ENCODE measurements at places on chromosomes 2 and 18.
A peak's percentile ranks its signal among the peaks of the same experiment; 100 is the strongest.

GRCh38 chr2:45839508-45840251, 188.2 kb downstream of the PRKCE start:
- DNase-seq, result no peak

DNA sequence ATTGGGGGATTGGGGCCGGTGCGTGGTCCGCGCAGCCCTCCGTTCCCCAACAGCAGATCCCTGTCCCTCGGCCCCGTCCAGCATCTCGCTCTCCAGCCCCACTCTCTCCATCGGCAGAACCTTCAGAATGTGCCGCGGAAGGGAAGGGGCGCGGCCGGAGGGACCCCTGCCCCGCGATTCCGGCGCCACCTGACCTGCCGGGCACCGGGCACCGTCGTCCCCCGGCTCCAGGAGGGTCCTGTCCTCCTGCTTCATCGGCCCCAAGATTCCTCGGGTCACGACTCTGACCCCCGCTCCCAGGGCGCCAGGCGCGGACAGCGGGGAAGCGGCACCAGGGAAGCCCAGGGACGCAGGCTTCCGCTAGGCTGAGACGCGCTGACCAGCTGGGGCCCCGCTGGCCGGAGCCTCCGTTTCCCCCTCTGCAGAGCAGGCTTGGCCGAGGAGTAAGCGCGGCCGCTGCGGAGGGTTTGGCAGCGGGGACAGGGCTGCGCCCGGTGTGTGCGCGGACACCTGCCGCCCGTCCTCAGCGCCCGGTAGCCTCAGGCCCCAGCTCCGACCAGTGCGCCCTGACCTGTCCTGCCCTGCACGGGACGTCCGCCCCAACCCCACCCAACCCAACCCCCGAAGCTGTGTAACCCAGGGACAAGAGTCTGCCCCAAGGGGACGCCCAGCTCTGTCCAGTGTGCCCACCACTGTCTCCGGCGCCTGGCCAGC, 16.8 kb upstream of the BOK start:
- no peak for DNase-seq

- DNase-seq, result no peak
Measured at GRCh38 chr2:51484605-51485004, 452.7 kb upstream of the NRXN1 start.

GRCh38 chr2:202780514-202781021, 91.0 kb downstream of the ICA1L start:
- DNase-seq, result no peak

- no peak for DNase-seq
Measured at GRCh38 chr2:23803965-23804542, 122.9 kb downstream of the ATAD2B start.

GRCh38 chr2:32399221-32399620, 42.4 kb downstream of the BIRC6 start:
- no peak for DNase-seq

GRCh38 chr2:213246497-213247281, 37.6 kb upstream of the SPAG16 start:
- DNase-seq, result peak; percentile 37

DNA sequence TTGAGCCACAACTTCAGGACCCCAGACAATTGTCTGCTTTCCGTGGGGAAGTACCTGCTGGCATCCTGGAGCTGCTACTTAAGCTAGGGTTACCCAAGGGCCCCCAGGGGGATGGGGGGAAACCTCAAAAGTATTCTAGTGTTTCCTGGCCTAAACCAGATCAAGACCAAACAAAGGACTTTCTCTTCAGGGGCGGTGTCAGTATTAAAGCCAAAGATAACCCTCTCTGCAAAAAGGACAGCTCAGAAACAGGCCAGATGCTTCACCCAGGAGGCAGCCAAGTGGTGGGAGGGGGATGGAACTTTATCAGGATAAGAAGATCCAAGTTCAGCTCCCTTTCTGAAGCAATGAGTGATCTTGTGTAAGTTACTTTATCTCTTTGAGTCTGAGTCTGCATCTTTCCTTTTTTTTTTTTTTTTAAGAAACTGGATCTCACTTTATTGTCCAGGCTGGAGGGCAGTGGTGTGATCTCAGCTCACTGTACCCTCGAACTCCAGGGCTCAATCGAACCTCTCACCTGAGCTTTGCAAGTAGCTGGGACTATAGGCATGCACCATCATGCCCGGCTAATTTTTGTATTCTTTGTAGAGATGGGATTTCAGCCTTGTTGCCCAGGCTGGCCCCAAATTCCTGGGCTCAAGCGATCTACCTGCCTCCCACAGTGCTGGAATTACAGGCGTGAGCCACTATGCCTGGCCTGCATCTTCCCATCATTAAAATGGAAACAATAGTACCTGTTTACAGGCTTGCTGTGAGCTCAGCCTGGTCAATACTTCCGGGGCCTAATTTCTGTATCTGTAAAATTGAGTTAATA, 151.8 kb upstream of the PTPRM start:
- no peak for DNase-seq

GRCh38 chr2:219001100-219001576, 7.9 kb upstream of the CRYBA2 start:
- no peak for DNase-seq

DNA sequence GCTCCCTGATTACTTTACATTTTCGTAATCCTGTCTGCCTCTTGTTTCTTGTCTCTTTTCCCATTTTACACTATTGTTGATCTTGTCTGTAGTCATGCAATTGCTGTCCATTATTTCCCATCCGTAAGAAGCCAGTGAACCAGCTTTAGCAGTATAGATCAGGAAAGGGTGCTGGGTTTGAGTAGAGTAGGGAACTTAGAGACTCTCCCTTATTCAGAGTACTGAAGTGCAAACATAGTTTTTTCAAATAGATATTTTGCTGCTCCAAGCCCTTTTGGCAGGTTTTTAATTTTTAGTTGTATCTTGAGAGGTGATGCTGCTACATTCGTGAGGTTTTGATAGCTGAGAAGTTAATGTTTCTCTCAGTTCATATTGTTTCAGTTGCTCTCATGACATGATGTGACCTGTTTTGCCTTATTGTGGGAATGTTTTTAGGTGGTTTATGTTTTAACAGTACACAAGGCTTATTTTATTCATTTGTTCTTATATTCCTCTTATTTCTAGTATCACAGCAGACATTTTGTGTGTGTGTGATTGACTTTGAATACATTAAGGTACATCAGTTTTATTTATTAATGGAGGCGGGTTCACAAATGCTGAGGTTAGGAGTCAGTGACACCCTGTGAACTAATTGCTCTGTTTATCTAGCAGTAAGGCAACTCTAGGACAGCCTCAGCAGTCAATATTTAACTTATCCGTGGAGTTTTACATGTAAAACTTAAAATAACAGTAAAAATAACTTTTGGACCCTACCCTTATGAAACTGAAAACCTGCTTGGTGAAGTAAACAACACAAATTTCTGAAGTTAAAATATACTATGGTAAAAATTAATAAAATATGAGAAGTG, 118.4 kb downstream of the ZNF407 start:
- no peak for DNase-seq

DNA sequence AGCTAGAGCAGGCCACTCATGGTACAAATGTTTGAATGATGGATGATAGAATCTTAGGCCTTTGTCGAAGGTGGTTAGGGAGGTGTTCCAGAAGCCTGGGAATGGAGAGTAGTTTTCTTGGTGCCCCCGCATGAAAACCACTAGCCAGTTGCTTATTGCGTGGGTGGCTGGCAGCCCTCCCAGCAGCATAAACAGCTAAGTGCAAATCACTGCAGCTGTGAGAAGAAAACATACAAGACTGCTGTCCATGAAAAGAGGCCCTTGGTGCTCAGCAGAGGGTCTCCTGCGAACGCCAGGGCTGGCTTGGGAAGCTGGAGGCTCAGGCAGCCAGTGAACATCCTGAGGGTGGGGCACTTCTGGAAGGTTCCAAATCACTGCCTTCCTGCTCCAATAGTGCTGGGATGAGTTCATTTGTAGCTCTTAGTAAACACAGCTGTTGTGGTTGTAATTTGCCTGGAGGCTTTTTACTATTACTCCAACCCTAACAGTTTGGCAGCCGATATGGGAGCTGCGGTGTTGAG, 118.8 kb downstream of the MGAT5 start:
- DNase-seq, result no peak

- no peak for DNase-seq
Measured at GRCh38 chr18:72674710-72675109, 130.6 kb upstream of the CBLN2 start.

DNA sequence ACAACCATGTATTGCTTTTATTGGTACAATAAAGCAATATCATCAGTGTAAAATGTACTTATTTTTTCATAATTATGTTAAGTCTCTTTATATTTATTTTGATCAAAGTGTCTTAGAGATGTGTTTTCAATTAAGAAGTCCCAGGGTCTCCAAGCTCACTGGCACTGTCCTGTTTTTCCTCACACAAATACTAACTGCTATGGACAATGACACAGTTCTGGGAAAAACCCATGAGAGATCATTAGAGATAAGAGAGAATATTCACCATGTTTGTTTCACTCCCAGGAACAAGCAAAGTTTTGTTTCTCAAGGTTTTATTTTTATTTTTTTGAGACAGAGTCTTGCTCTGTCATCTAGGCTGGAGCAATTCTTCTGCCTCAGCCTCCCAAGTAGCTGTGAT, 38.7 kb downstream of the E2F6 start:
- no peak for DNase-seq

DNA sequence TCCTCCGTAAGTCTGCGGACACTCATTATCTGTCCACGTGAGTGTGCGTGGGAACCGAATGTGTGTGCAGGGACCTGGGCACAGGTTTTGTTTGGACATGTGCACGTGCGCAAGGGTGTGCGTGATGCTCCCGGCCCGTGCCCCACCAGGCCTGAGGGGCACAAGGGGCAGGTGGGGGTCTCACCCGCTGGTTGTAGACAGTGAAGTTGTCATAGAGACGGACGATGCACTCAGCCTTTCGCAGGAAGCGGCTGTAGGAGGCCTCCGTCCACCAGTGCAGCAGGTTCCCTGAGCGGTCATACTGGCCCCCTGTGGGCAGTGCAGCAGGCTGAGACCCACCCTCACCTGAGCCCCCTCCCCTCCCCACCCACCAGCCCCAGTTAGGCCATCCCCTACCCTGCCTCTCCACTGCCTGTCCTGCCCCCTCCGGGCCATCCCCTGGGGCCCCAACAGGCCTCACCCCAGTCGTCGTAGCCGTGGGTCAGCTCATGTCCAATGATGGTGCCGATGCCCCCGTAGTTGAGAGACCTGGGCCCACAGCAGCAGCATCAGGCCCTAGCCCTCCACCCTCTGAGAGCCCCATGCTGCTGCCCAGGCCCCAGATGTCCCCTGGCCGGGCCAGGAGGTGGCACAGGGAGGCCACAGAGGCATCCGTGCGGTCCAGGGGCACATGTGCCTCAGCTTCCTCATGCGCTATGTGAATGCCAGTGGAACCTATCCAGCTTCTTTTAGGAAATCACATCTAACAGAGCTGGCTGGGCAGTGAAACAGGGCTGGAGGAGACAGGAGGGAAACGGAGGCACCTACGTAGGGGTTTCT, 6.1 kb downstream of the ECEL1 start:
- DNase-seq, result no peak
